ENCODE measurements at places on chromosomes 12 and 14.

DNA sequence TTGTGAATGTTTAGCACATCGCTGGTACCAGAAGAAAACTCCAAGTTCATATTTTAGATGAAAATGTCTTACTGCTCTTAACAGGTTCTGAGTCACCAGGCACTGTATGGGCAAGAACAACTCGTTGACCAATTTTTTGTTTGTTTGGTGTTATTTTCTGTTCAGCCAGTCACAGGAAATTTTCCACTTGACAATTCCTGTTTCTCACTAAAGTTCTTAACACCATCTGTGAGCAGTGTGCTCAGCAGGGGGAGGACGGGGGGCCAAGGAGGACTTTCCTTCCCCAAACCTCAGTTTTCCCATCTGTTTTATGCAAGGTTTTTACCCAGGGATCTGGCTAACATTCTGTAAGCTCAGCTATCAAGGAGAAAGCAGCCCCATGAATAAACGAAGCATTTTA lies 3.0 kb downstream of the NUAK1 start:
- peak; percentile 55 for DNase-seq

GRCh38 chr14:89501381-89501780 lies 84.3 kb upstream of the FOXN3 start:
- no peak for DNase-seq

GRCh38 chr12:24057920-24058476 lies 108.5 kb upstream of the SOX5 start:
- no peak for DNase-seq

DNA sequence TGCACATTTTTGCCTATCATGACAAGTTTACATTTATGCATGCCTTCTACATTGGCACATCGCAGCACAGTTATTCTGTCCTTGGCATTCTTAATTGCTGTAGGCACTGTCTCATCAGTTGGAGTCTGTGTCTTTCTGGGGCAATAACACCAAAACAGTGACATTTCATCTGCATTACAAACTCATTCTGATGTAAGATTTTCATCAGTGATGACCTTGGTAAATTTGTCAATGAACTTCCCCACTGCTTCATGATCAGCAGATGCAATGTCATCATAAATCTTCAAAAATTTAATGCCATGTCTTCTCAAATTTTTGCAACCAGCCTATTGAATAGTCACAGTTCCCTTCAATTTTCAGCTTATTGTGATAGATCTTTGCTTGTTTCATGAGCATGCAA lies 85.5 kb downstream of the CAPZA3 start:
- DNase-seq: no peak

DNA sequence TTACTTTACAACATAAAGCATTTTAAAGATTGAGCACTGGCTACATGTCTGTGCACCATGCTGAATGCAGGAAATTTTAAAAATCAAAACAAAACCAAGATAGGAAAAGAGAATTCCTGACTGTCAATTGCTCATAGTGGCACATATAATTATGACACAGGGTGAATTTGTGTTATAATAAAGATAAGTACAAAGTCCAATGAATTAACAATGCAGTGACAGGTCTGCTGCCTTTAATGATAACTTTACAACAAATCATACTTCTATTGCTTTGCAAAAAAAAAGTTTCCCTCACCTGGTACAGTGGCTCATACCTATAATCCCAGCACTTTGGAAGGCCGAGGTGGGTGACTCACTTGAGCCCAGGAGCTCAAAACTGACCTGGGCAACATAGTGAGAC lies 93.8 kb upstream of the OSBPL8 start:
- no peak for DNase-seq

Measured in NCI-H446 treated with DMSO at 0.1 percent for 48 hours (cell line).